ENCODE measurements at places on chromosomes 4 and X.

- no peak for DNase-seq
These were observed 81.8 kb downstream of the CPZ start for GRCh38 chr4:8674311-8674885.

- no peak for DNase-seq
These were observed 7.1 kb upstream of the C4orf54 start for GRCh38 chr4:99664716-99665115.

GRCh38 chr4:181820553-181820952 lies 422.6 kb upstream of the TENM3 start:
- no peak for DNase-seq

DNA sequence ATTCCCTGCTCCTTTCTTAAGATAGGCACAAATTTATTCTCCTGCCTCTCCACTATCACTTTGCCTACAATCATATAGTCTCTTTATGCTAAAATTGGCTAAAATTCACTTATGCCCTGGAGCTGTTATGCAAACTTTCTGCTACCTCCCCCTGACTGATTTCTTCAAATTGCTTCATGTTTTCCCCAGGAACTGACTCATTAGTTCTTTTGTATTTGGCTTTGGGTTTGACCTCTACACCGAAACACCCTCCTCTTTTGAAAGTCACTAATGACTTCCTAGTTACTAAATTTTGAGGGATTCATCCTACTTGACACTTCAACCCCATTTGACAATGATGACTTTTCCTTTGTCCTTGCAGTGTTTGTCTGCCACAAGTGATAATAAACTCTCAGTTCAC lies 222.6 kb downstream of the NDST4 start:
- DNase-seq: no peak

GRCh38 chrX:127552571-127552970 lies 499.6 kb downstream of the ACTRT1 start:
- no peak for DNase-seq

DNA sequence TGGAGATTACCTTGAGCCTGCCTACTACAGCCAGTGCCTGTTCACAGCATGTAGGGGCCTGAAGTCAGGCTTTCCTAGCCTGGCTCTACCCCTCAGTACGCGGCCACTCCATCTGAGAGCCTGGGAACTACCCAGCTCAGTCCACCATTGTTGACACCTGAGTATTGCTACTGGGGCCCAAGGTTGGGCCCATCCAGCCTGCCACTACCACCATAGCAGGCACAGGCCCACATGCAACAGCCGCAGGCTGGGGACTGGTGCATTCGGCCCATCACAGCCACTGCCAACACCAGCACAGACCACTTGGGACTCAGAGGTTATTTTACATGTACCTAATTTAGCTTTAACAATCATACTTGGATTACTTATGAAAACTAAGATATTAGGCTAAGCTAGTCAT lies 314.0 kb downstream of the GALNTL6 start:
- DNase-seq: no peak

DNA sequence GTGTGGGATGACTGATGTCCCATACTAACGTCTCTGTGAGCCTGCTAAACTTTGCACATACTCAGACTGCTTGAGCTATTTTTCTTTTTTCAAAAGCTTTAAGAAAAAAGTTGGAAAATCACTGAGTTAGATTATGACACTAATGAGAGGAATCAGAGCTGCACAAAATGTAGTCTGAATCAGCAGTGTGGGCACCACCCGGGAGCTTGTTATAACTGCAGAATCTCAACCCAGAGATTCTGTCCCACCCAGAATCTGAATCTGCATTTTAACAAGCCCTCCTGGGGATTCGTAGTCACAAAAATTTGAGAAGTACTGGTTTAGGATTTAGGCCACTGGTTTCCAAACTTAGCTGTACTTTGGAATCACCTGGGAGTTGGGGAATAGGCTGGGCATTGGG lies 102.1 kb upstream of the MID1IP1 start:
- DNase-seq: no peak

DNA sequence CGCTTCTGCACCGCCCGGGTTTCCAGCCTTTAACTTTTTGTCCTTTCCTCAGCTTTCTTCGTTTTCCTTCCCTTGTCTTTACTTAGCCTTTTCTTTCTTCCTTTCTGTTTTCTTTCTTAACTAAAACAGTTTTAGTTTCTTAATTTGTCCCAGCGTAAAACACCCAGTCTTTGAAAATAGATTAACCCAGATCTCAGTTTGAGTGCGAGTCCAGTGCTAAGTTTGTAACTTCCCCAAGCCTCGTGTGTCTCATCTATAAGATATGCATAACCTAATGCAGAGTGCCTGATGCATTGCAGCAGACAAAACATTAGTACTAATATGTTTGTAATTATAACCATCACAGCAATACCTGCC lies 460 bp upstream of the GEMIN8 start:
- no peak for DNase-seq

DNA sequence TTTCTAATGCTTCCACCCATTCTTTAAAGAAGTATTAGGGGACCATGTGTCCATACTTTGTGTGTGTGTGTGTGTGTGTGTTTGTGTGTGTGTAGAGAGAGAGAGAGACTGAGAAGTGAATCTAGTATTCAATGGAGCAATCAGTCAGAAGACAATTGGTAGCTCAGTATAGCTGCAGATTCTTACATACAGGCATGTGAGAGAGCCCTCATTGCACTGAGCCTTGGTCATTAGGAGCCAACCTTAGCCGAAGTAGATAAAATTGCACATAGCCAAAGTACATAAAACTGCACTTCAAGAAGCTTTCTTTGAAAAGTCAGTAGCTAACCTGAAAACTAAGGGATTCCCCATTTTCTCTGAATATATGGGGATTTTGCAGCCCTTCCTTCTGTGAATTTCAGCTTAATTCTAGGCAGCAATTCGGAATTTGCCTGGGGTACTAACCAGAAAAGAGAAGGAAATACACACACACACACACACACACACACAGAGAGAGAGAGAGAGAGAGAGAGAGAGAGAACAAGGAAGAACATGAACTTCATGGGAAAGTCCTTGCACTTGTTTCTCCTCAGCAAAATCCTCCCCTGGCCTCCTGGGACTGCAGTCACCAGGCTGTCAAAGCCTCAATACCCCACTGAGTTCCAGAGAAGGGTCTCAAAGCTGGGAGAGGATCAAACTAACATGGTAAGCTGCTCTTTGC lies 1.7 kb upstream of the PRDM8 start:
- no peak for DNase-seq

DNA sequence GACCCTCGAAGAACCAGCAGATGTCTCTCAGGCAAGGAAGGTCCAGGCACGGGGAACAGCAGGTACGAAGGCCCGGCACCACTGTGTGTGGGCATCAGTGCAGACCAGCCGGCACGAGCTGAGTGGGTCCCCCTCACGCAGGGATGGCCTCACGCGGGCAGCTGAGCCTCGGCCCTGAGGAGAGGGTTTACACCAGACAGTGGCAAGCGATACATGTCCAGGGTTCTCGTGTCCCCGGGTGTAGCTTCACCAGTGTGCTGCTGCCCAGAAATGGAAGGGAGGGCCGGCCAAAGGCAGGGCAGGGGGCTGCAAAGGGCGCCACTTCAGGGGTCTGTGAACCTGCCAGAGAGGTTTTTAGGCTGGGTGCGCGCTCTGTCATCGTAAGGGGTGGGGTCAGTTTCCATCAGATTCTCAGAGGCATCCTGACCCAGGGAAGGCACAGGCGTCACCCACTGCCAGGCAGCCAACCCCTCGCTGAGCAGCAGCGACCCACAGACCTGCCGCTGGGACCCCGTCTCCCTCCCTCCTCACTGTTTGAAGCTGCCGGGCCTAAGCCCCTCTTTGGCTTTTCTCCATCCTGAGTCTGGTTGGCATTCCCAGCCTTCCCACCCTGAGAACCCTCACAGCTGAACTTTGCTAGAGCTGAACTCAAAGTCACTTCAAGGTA lies 107.0 kb downstream of the CPZ start:
- DNase-seq: no peak

DNA sequence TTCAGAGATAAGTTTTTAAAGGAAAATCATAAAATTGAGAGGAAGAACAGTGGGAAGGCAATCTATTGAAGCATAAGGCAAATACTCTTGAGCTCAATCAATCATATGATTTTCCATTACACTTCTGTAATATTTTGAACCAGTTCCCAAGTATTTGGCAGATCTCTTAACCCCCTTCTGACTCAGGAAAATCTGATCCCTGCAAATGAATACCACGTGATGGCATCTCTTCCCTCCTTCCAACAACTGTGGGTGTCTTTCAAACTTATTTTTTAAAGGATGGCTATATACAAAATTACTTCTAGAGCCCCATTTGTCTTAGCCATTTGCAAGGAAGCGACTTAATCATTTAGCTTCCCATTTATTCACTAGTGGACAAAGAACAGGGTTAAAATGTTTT lies 41.9 kb downstream of the AMOT start:
- DNase-seq: no peak

DNA sequence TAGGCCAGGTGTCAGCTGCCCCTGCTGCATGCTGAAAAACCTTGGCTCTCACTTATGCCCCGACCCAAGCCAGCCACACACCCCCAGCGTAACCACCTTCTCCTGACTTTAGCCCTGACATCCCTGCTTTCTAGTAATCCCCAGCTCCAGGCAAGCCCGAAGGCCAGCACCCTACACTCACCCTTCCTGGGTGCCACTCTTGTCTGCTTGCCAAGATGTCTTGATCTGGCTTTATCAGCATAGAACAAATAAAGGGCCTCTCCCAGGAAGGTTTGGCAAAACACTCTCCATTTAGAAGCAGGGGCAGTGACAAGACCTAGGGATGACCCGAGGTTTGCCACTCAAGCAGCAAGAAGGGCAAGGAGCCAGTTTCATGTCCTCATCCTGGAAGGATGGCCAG lies 6.8 kb upstream of the MAP9 start:
- no peak for DNase-seq
